ENCODE measurements at places on chromosomes 12 and 14.

GRCh38 chr12:97638739-97639138 lies 176.1 kb downstream of the RMST start:
- no peak for DNase-seq

GRCh38 chr12:69929125-69929524 lies 104.1 kb downstream of the MYRFL start:
- no peak for DNase-seq

DNA sequence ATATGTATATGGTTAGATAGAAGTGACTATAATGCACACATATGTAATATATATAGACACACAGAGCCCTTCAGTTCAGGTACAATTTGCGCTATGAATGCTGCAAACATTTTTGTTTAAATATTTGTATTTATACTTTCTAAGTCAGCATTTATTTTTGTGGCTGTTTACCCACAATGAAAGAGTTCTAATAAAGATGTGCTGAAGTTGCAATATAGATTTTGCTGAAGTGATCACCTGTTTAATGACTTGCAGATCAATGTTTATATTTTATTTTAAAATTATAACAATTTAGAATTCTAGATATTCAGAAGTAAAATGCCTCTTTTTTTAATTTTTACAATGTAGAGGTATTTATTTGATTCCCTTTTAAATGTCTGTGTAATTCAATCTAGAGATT lies 3.5 kb downstream of the FOXG1 start:
- no peak for DNase-seq

DNA sequence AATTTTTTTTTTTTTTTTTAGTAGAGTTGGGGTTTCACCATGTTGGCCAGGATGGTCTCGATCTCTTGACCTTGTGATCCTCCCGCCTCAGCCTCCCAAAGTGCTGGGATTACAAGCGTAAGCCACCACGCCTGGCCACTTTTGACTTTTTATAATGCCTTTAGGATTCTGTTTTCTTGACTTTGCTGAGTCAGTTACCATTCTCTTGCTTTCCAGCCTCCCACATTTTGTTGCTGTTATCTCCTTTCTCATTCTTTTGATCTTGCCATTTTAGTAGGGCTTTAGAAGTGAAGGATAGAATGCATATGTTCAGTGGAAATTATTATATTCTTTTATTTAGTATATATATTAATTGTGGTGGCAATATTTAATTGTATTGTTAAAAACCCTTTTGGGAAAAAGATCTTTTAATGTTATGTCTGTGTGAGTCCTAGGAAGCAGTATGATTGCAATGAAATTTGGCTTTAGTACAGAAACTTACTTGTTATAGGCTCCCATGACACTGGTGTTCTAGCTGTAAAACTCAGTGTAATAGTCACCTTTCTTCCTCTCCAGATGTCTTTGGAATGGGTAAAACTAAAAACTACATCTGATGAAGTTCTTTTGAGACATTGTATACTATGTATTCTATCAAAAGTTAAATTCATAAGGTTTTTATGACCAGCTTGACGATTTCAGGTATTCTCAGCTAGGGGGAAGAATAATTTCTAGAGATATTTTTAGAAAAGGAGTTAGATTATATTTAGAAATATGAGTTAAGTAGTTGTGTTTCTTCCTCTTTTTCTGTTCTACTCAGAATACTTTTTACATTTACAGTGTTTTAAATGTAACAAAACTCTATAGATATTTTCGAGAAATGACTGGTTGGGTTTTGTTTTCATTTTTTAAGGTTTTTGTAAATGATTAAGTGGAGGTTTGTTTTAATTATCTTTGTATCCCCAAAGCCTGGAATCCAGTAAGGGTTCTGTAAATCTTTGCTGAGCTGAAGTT lies 74.7 kb downstream of the APAF1 start:
- DNase-seq = no peak

- DNase-seq = no peak
Observed at GRCh38 chr12:95198914-95199313, 18.4 kb downstream of the FGD6 start.

GRCh38 chr12:46562625-46563225 lies 190.2 kb upstream of the SLC38A2 start:
- DNase-seq = peak; percentile 91

- DNase-seq = no peak
Observed at GRCh38 chr14:104249706-104250105, 111.3 kb downstream of the KIF26A start.

- peak; percentile 11 for DNase-seq
Observed at GRCh38 chr12:113980537-113981337, 14.6 kb upstream of the RBM19 start.

GRCh38 chr12:14190694-14191093 lies 174.8 kb upstream of the ATF7IP start:
- DNase-seq = no peak
